NCI-H187 (cell line): ENCODE measurements at places on chromosomes 4 and X.

GRCh38 chrX:52346174-52347165, 22.4 kb upstream of the XAGE2 start:
- no peak for DNase-seq

DNA sequence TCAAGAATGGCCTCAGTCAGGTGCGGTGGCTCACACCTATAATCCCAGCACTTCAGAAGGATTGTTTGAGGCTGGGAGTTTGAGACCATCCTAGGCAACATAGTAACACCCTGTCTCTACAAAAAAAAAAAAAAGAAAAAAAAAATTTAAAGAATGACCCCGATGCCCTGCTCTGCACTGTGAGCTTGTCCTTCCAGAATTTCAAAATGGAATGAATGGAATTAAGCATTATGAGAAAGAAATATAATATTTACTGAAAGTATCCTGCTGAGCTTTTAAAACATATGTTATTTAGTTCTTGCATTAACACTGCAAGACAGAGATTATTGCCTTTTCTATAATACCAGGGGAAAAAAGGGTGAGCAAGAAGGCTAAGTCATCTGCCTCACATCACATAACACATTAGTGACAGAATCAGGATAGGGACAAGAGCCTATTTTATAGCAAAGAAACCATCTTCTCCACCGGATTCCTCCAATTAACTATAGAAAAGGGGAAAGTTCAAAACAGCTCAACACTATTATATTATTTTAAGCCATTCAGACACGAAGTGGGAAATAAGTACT, 41.9 kb upstream of the GAB1 start:
- DNase-seq, result no peak

DNA sequence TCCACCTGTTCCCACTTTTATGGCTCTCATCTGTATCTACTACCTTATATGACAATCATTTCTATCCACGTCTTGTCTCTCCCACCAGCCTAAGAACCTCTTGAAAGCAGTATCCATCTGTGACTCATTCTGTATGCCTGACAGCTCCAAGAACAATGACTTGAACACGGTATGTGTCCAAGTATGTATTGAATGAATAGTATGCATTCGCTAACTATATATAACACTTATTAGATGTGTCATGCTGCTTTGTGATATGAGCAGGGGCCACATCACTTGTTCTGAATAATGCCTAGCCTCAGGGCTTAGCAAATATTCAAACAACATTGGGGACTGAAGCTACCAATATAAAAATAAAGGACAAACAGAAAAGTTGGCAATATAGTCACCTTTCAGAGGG, 4.9 kb downstream of the OPHN1 start:
- DNase-seq, result no peak

DNA sequence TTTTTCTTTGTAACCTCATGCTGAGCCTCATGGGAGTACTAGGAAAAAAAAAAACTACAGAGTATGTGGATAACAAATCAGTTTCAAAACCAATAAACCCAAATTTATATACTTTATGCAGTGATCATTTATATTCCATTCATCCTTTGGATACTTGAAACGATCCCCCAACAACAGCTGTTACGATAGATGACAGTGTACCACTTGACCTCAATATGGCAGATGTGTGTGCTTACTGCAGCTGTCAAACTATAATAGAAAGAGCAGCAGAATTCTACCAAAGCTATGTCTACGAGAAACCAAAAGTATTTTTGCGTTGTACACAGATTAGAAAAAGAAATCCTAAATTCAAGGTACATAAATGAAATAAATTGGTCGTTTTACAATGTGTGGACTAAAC, 337.8 kb downstream of the PDGFC start:
- DNase-seq, result no peak

DNA sequence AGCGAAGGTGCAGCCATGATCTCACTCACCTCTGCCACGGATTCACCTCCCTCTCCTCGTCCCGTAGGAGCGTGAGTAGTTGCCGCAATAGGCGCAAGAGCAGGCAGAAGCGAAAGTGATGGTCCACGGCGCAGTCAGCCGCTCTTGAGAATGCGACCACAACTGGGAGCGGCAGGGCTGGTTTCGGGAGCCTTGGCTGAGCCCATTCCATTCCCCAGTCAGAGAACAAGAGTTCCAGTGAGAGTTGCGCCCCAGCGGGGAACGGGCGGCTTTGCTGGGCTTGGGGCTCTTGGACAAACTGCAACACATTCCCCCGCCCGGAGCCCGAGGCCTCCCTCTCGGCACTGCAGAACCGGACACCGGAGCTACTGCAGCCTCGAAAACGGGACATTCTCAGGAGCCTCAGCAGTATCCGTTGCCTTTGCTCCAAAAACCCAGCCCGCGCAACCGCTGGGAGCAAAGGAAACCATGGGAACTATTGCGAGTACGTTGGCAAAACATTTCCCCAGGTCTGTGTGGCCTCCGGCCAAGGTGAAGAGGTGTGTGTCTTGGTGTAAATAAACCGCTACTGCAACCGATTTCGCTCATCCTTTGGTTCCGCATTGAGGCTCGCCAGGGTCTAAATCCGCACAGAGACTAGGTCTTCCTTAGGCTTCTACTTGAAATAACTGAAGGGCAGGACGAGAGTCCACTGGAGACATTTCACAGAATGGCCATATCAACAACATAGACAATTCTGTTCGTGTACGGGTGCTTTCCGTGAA, 5.7 kb upstream of the ZBTB33 start:
- DNase-seq, result peak; percentile 61

DNA sequence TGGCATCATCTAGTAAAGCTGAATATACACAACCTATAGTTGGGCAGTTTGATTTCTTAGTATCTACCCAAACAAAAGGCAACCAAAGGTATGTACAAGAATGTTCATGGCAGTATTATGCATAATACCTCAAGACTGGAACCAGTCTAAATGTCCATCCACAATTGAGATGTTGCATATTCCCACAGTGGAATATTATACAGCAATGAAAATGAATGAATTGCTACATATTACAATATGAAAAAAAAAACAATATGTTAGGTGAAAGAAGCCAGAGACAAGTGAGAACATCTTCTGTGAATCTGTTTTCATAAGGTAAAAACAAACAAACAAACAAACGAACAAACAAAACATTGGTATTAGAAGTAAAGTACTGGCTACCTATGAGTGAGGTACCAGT, 11.6 kb upstream of the RAB28 start:
- DNase-seq, result no peak

DNA sequence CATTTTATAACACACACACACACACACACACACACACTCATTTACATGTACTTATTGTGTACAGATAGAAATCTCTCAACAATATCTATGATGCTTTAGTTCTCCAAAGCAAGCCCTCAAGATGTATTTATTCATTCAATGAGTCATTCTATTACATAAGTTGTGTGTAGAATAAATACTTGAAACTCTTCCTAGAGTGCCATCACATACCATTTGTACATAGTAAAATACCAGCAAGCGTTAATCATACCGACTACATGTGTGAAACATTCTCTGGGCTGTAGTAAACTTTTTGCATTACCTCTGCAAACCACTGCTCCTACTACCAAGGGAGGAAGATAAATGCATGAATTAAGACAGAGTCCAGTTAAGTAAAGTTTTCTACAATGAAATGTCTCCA, 70.9 kb downstream of the EPHA5 start:
- no peak for DNase-seq

- DNase-seq, result no peak
These were observed 113.0 kb downstream of the RBM47 start for GRCh38 chr4:40516651-40517050.

DNA sequence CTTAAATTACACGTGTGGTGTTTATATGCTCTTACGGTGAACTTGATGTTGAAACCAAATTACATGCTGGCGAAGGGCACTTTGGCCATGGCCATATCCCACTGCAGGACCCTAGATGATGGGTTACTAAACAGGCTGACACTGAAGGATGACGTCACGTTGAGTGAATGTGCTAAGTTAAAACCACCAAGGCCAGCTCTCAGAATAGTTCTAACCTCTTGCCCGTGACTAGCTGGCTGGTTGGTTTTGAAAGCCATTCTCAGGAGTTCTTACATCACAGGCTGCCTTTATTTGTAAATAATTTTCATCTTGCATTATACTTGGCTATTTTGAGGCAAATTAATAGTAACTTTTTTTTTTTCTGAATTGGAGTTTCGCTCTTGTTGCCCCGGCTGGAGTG, 41.3 kb upstream of the PHEX start:
- no peak for DNase-seq
